ENCODE measurements at places on chromosomes 11 and 22. TPM values are rescaled to one million over a fixed set of nuclear protein-coding genes. Genes with fewer than 3 reads are reported as not detected.

The NRXN2 gene
- not detected for total RNA-seq

The DRD2 gene
- not detected for total RNA-seq

The TRPM5 gene
- total RNA-seq, result not detected

The HBG2 gene
- total RNA-seq, result not detected

The KRTAP5-2 gene
- total RNA-seq, result not detected

The DYNC2H1 gene
- total RNA-seq, result 2.7 TPM

The KIRREL3 gene
- not detected for total RNA-seq

The SLC25A45 gene
- total RNA-seq, result 1.7 TPM

The XKR3 gene
- total RNA-seq, result not detected

The MS4A8 gene
- not detected for total RNA-seq

The MGAT3 gene
- not detected for total RNA-seq

The OR5AK2 gene
- not detected for total RNA-seq

The TSGA10IP gene
- total RNA-seq, result not detected

The NXPE2 gene
- not detected for total RNA-seq

The RASSF10 gene
- total RNA-seq, result 4.8 TPM

The DDIAS gene
- total RNA-seq, result 4.4 TPM

The GTF2H1 gene
- total RNA-seq, result 60.3 TPM

The KLHL35 gene
- 2.4 TPM for total RNA-seq

The DEUP1 gene
- total RNA-seq, result not detected

The SORL1 gene
- total RNA-seq, result under 0.01 TPM

The MTA2 gene
- total RNA-seq, result 185 TPM

The APOL4 gene
- total RNA-seq, result 3.6 TPM

The CXCR5 gene
- not detected for total RNA-seq

The NOX4 gene
- total RNA-seq, result 81.8 TPM

The TUB gene
- 1.4 TPM for total RNA-seq

The ENTHD1 gene
- total RNA-seq, result not detected

The FLRT1 gene
- not detected for total RNA-seq

The BIRC3 gene
- 1.7 TPM for total RNA-seq

The GLYATL1B gene
- not detected for total RNA-seq

The CHST1 gene
- total RNA-seq, result 5.4 TPM

The IGLL5 gene
- not detected for total RNA-seq

The AGBL2 gene
- total RNA-seq, result 0.38 TPM

The APOBEC3G gene
- total RNA-seq, result 3.1 TPM

The CST6 gene
- 0.64 TPM for total RNA-seq

The DTX4 gene
- total RNA-seq, result 49.6 TPM

The ANO1 gene
- total RNA-seq, result not detected

The MPZL2 gene
- total RNA-seq, result 5.6 TPM

The OR8D1 gene
- not detected for total RNA-seq

The ACR gene
- under 0.01 TPM for total RNA-seq

The PHETA2 gene
- 31.1 TPM for total RNA-seq

The KRTAP5-11 gene
- not detected for total RNA-seq

The C22orf42 gene
- not detected for total RNA-seq

The SGSM1 gene
- 4.1 TPM for total RNA-seq

The MS4A7 gene
- not detected for total RNA-seq

The OR52E8 gene
- not detected for total RNA-seq

The CCDC87 gene
- 0.13 TPM for total RNA-seq

The CACNA1I gene
- total RNA-seq, result not detected

The DAGLA gene
- total RNA-seq, result 1.7 TPM

Measured in dermis microvascular lymphatic vessel endothelial cell (primary cell).